ENCODE measurements at places on chromosomes 2 and 18. TPM values are rescaled to one million over a fixed set of nuclear protein-coding genes. Genes with fewer than 3 reads are reported as not detected.

The SULT1C2 gene
- 0.22 TPM for polyA plus RNA-seq

The DYSF gene
- polyA plus RNA-seq, result 24.0 TPM

The CCDC74B gene
- polyA plus RNA-seq, result 3.1 TPM

The ZNF521 gene
- 12.4 TPM for polyA plus RNA-seq

The NOSTRIN gene
- 54.1 TPM for polyA plus RNA-seq

The CD8A gene
- 4.1 TPM for polyA plus RNA-seq

The CLEC4F gene
- 0.27 TPM for polyA plus RNA-seq

The SERPINB12 gene
- polyA plus RNA-seq, result not detected

The SUCLG1 gene
- 152 TPM for polyA plus RNA-seq

Data from adipose tissue (tissue), 3 donors.